Muscle of leg (tissue), 16 donors: ENCODE measurements at places on chromosomes 3 and 15. TPM values are rescaled to one million over a fixed set of nuclear protein-coding genes. Genes with fewer than 3 reads are reported as not detected.
A peak's percentile ranks its signal among the peaks of the same experiment; 100 is the strongest.

Gene GCNT3
- under 0.01 TPM for total RNA-seq

- no peak for DNase-seq
Observed at GRCh38 chr3:138470687-138471086, 36.3 kb downstream of the ESYT3 start.

DNA sequence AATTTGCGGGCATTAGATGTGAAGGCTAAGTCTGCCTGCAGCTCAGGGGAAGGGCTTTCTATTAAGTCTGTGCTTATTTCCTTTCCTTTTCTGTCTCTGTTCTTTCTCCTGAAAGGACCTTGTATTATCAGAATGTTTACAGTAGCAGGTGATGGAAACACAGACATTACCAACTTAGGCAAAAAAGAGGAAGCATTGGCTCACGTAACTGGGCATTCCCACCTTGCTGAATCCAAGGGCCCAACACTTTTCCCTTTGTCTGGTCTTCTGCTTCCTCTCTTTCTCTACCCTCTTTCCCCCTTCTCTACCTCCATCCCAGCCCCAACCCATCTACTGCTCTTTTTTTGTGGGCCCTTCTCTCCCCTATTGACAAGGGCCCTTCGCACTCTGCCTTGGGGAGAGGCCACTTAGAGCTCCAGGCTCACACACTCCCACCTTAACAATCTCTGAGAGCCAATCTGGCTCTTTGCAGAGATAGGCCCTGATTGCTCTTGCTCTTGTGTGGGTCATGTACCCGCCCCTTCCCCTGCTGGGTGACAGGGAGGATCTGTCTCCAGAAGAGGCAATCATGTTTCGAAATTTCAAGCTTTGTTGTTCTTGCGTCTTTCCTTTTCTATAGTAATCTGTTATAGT lies 35.0 kb downstream of the ACAA1 start:
- no peak for DNase-seq

DNA sequence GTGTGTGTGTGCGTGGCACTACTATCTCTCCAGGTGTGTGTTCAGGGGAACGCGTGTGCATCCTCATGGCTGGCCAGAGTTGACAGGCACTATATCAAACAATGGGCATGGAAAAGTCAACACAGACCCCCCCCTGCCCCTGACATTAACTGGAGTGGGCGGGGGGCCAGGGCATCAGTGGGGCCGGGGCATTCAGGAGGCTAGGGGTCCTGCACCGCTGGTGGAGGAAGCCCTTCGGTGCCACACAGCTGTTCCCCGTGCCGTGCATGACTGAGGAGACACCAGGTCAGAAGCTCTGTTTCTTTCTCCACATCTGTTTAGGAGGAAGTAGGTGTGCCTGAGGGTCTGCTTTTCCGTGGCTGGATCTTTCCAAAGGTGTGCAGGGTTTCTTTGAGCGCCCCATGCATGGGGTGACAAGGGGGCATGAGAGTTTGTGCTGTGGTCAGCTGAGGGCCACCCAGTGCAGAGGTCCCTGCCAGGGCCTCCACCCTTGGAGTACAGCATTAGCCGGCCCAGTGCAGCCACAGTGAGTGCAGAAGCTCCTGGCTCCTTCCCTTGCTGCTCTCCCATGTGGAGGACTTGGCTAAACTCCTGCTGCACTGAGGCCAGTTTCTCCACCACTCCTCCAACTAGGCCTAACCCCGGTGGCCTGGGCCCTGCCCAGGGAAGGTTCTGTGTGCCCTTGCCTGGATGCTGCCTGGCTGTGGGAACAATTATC lies 7.5 kb downstream of the C3orf22 start:
- peak; percentile 52 for DNase-seq

- DNase-seq: no peak
Observed at GRCh38 chr3:52341123-52341522, 25.0 kb downstream of the DNAH1 start.

DNA sequence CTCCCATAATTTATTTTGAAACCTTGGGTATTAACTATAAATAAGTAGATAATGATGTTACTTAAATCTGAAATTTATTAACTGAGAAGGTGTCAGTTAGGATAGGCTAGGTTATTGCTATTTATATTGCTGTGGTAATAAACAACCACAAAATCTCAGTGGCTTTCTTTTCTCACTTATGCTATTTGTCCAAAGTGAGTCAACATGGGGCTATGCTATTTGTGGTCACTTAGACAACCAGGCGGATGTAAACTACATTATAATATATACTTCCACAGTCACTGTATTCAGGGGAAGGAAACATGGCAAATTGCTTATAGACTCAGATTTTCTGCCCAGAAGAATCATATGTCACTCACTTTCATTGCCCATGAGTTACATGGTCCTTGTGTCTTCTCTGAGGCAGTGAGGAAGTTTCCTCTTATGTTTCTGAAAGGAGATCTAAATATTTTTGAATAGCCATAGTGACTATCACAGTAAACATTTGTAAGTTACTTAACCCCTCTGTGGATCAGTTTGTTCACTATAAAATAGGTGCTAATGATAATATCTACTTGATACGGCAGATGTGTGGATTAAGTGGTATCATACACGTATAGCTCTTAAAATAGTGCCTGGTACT lies 19.8 kb downstream of the HMG20A start:
- peak; percentile 35 for DNase-seq

DNA sequence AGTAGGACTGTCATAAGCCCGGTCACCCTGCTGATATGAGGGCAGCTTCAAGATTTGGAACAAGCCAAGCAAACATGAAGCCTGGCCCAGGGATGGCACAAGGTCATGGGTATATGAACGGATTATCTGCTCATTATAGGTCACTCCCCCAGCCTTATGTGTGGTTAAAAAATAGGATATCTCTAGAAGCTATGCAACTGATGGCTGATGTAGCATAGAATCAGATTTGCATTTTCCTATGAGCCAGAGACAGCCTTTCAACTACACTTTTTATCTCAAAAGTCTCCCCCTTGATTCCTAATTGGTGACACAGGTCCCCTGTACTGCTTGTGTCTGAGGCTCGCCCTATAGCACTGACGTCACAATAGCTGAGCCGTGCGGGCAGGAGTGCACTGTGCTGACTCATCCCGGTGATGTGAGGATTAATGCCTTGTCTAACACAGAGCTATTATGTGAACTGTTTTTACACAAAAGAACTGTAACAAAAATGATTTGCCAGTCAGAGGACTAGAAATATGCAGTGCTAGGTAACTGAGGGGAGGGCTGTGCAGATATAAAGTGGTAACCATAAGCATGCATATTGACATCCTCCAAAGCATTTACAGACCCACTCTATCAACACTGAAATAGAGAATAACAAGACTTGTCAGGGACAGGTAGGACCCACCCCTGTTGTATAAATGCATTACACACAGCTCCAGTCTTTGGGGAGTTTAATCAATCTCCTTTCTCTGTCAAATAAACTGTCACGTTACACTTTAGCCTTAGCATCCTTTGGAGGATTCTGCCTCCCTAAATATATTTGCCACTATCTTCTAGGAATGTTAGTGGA lies 204.9 kb downstream of the TIGIT start:
- DNase-seq: no peak

GRCh38 chr3:49519916-49520385 lies 34.3 kb upstream of the BSN start:
- no peak for DNase-seq

Gene RBP2
- total RNA-seq: not detected

Gene MST1R
- 1.2 TPM for total RNA-seq

- DNase-seq: no peak
Observed at GRCh38 chr3:60198179-60198720, 1053.0 kb downstream of the FHIT start.

Gene PRKCI
- 23.9 TPM for total RNA-seq

GRCh38 chr15:42121682-42122081 lies 27.3 kb upstream of the PLA2G4D start:
- no peak for DNase-seq

Gene CCDC9B
- total RNA-seq: 5.3 TPM

Gene SERP1
- total RNA-seq: 47.7 TPM

Gene NPAP1
- total RNA-seq: not detected

DNA sequence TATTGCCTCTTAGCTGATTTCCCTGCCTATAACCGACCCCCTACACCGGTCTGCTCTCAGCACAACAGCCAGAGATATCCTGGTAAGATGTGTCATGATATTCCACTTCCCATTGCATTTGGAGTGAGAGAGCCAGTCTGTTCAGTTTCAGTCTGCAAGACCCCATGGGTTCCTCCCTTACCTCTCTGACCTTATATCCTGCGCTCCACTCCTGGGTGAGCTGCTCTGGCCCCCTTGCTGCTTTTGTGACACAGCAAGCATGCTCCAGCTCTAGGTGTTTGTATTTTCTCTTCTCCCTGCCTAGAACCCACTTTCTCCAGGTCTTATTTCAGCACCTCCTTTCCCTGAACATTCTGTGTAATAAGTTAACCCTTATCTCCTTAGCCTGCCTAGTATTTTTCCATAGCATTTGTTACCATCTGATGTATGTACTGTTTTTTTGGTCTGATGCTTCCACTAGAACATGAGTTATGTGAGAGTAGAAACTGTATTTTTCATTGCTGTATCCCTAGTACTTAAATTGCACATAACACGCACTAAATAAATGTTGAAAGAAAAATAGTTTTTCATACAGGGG lies 44.2 kb downstream of the CMTM8 start:
- no peak for DNase-seq

- no peak for DNase-seq
Observed at GRCh38 chr3:98171071-98171470, 4.6 kb downstream of the OR5H15 start.

DNA sequence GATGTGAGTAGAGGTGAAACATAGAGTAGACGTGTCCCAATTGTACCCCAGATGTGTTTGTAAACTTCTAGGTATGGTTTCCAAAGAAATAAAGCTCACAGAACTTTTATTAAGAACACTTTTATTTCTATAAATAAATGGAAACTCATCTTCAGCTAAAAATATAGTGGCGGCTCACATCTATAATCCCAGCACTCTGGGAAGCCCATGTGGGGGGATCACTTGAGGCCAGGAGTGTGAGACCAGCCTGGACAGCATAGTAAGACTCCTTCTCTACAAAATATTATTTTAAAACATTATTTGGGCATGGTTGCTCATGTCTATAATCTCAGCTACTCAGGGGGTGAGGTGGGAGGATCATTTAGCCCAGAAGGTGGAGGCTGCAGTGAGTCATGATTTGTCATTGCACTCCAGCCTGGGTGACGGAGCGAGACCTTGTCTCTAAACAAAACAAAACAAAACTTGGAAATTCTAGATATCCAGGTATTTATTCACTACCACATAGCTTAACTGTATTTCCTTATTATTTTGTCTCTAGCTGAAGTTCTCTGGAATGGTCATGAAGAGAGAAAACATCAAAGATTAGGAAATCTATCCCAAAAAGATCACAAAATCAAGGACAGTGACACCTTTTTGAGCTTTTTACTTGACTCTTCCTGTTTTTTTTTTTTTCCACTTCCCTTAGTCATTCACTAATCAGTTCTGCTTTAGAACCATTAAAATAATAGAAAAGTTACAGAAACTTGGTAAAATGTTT lies 258.1 kb downstream of the TIGIT start:
- no peak for DNase-seq

Gene NOX5
- 0.09 TPM for total RNA-seq

GRCh38 chr3:11164607-11165006 lies 10.3 kb downstream of the HRH1 start:
- DNase-seq: peak; percentile 87

- no peak for DNase-seq
Observed at GRCh38 chr15:101288905-101289513, 6.0 kb downstream of the SNRPA1 start.

Gene PRSS50
- total RNA-seq: 0.09 TPM

- no peak for DNase-seq
Observed at GRCh38 chr15:91974321-91974720, 120.8 kb downstream of the SLCO3A1 start.

GRCh38 chr3:9826815-9827573 lies 16.8 kb downstream of the RPUSD3 start:
- DNase-seq: no peak

Gene CP
- 1.1 TPM for total RNA-seq

DNA sequence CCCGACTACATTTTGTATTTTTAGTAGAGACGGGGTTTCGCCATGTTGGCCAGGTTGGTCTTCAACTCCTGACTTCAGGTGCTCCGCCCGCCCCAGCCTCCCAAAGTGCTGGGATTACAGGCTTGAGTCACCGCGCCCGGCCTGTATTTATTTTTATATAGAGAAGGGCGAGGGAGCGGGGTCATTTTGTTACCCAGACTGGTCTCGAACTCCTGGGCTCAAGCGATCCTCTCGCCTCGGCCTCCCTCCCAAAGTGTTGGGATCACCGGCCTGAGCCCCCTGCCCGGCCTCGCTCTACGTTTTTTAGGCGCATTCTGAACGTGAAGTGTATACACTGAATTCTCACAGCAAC lies 514 bp upstream of the PPP4R2 start:
- no peak for DNase-seq

DNA sequence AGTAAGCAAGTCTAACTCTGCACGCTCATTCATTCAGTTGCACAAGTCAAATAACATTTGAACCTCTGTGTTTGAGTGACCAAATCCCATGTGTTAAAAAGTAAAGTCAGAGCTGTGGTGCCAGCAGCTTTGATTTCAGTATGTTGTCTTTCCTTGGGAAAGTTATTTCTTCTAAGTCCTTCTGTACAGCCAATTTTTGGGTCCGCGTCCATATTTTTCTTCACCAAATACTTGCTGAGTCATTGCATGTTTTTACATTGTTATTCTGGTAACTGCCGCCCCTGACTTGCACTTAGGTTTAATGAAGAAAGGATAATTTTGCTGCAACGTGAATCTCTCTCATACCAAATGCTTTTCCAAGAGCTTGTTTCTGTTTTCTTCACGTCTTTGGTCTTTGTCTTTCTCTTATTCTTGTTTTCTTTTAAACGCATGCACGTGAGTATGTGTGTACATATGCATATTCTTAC lies 56.7 kb downstream of the PLS1 start:
- no peak for DNase-seq

Gene NANOGP8
- total RNA-seq: 0.27 TPM

Gene TRH
- total RNA-seq: 0.13 TPM

DNA sequence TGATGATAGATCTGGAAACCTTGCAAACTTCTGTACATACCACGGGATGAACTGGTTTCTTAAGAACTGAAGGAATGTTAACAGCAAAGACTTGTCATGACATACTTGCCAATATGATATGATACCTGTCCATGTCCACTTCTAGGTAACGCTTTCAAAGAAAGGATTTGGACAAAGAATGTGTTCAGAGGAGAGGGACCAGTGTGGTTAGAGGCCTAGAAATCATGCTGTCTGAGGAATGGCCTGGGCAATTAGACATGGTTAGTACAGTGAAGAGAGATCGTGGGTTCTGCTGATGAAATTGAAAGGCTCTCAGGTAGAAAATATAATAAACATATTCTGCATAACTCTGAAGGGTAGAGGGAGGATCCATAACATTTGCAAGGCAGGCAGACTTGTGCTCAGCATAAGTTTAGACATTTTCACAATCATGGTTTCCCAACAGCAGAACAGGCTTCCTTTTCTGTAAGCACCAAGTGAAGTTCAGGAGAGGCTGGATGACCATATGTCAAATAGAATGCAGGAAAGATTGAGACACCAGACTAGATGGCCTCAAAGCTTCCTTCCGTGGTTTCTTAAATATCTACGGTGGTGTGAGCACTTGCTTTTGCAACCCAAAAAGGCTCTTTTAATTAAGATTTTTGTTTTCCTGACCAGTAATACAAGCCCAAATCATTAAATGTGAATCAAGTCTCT lies 39.9 kb downstream of the TGFBR2 start:
- DNase-seq: peak; percentile 69

GRCh38 chr15:95580121-95580520 lies 750.4 kb upstream of the NR2F2 start:
- DNase-seq: no peak
